ENCODE measurements at places on chromosomes 11 and 22.

GRCh38 chr11:29333993-29334775, 682.6 kb downstream of the KCNA4 start:
- DNase-seq: no peak

- DNase-seq: no peak
Observed at GRCh38 chr22:44164031-44164430, 16.7 kb upstream of the PARVG start.

GRCh38 chr22:42969348-42969975, 45.5 kb downstream of the PACSIN2 start:
- no peak for DNase-seq

- DNase-seq: no peak
Observed at GRCh38 chr11:134047586-134047999, 21.3 kb upstream of the JAM3 start.

- no peak for DNase-seq
Observed at GRCh38 chr11:44203270-44204043, 106.5 kb downstream of the ALX4 start.

GRCh38 chr11:9850224-9850895, 186.5 kb downstream of the SWAP70 start:
- no peak for DNase-seq

DNA sequence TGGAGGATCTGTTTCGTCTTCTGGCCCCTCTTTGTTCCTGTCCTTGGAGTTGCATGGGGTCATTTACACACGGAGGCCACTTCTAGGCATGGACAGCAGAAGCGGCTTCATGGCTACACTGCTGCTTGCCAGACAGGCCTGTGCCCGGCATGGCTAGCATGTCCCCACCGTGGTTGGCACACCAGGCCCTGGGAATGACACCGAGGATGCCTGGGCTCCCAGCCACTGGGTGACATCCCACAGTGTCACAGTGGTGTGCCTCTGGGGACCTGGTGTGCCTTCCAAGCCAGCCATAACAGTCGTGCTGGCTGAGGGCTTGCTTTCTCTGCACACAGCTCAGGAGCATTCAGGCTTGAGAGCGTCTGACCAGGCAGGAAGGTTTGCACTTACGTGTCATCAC, 910.1 kb downstream of the TBC1D22A start:
- DNase-seq: no peak

DNA sequence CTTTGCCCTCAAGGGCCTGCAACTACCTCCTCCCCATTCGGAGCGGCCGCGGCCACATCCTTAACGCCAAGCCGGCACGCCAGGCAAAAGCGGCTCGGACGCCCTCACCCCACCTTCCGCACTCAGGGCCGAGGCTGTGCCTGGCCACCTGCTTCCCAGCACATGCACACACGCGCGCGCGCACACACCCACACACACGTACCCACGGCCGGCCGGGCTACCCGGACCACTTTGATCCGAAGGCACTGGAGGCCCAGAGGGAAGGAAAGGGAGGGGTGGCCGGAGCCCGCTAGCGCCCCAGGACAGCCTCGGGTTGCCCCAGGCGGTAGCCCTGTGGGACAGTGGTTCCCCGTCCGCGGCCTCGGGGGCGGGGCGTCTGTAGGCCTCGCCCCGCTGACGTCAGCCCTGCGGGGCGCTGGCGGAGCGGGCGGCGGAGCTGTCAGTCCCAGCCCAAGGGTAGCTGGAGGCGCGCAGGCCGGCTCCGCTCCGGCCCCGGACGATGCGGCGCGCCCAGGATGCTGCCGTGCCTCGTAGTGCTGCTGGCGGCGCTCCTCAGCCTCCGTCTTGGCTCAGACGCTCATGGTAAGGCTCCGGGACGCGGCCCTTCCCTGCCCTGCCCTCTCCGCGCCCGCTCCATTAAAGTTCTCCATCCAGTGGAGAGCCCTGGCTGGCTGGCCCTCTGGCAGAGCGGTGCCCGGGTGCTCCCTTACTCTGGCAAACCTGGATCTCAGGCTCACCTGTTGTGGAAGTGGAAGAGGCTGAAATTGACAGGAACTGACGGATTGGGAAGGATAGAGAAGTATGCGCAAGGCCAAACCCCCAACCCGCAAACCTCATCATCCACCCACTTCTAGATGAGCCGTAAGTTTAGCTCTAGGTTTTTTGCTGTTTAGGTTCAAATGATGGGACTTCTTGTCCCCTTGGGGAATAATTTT, at the start of gene IL10RA:
IL10RA (plus strand) TSS at position 442 of the 935 bp plus-strand sequence; CDS start at position 516, 74 bp downstream.
- DNase-seq: peak; percentile 80

GRCh38 chr11:20353829-20354434, 9.6 kb upstream of the HTATIP2 start:
- DNase-seq: peak; percentile 56

- no peak for DNase-seq
Observed at GRCh38 chr11:111723595-111723994, 42.6 kb downstream of the PPP2R1B start.

DNA sequence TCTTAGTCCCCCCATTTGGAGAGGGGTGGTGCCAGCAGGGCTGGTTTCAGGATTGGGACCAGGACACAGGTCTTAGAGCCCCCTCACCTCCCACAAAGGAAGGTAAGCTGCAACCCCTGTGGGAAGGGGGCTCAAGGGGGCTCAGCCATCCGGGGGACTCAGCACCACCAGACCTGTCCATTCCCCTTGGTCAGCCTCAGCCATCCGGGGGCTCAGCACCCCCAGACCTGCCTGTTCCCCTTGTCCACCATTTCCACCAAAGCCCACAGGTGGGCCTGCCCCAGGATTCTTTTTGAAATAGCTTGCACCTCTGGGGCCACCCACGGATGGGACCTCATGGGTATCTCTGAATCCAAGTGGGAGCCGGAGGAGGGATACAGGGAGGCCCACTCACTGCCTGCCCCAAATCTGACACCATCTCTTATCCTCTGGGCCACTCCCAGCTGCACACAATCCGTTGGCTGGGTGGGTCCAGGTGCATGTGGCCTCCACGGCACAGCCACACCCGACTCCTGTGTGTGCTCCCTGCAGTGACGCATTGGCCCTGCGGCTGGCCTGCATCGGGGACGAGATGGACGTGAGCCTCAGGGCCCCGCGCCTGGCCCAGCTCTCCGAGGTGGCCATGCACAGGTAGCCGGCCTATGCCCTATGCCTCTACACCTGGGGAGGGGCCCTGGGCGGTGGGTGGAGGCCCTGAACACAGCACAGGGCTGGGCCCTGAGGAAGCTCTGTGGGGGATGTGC, 15.9 kb downstream of the MCAT start:
- DNase-seq: no peak

DNA sequence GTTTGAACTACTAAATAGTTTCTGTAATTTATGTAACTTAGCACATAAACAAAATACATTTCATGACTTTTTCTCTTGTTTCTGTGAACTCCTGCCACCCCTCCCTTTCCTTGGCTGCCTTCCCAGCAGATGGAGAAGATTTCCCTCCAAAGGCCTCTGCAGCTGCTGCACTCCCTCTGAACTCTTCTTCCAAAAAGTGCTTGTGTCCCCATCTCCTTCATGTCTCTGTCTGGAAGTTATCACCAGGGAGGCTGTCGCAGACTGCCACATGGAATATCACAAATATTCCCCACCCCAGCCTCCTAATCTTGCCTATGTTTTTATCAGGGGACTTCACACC, 1068.3 kb downstream of the OPCML start:
- no peak for DNase-seq

DNA sequence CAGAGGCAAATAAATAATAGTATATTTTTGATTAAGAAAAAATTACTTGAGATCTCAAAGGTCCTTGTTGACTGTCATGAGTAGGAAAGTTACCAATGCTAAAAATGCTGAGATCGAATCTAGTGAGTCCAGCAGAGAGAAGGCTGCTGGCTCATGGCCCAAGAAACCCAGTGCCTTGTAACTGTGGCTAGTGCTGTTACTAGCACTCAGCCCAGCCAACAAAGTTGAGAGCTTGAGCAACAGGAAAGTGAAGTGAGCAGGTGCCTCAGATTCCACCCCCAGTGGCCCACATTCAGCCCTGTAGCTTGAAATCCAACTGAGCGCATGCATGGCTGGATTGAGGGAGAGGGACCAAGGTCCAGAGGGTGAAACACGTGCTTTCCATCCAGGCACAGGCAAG, 398.2 kb downstream of the SHANK2 start:
- no peak for DNase-seq

GRCh38 chr11:44955015-44955738, 4.5 kb upstream of the TP53I11 start:
- DNase-seq: no peak

GRCh38 chr11:131664816-131665215, 294.4 kb downstream of the NTM start:
- DNase-seq: no peak

DNA sequence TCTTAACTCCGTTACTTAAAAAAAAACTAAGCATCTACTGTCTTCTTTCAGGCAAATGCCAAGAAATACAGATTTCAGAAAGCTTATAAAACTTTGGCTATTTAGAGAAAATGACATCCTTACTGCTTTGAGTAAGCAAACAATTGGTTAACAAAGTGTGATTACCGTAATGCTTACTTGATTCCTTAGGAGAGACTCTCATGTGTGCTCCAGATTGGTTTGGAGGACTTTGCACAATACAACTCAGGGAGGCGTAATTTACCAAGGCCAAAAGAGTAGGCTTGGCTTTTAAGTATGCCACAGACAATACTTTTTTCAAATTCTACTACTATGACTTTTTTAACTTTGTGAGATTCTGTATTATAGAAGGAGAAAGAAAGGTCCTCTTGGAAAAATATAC, 76.9 kb upstream of the ALKBH3 start:
- DNase-seq: no peak

DNA sequence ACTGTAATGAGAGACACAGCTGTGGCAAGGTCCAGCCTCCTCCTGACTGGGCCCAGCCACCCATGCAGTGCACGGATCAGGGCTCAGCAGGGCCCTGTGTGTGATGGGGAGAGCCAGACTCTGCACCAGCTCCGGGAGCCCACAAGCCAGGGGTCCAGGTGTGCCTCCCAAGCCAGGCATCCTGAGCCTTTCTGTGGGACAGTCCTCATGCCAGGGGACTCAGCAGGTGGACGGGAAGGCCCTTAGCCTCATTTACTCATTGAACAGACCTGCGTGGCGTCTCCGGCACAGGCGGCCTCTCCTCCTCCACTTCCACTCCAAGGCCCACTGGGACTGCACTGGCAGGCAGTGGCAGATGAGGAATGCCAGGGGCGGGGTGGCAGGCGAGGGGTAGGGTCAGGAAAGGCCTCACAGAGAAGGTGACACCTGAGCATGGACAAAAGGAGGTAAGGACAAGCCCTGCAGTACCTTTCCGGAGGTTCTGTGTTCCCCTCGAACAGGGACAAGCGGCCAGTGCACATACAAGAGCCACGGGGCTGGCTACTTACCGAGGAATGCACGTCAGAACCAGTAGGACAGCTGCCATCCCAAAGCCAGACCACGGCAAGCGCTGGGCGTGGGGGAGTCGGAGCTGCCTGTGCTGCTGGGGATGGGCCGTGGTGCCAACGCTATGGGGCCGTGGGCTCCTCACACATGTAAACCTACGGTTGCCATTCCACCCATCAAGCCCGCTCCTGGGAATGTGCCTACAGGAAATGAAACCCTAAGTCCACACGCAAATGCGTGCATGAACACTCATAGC, 52.7 kb downstream of the IGF2 start:
- DNase-seq: peak; percentile 31

- no peak for DNase-seq
Observed at GRCh38 chr22:46942799-46943785, 180.6 kb downstream of the TBC1D22A start.

DNA sequence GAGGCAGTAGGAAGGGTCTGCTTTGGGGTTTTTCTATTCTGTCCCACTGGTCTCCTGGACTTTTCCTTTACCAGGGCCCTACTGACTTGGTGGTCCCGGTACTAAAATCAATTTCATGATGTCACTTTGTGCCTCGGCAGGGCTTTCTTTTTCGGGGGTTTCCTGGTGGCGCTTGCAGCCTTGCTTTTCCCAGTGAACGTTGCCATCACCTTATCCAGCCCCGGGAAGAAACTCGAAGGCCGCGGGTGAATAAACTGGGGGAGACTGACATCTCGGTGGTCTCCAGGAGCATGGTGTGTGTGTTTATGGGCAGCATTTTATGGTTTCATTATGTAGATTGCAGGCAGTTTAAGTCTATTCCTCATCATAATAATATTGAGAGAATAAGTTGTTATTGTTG, 84.4 kb downstream of the KCNQ1 start:
- no peak for DNase-seq

DNA sequence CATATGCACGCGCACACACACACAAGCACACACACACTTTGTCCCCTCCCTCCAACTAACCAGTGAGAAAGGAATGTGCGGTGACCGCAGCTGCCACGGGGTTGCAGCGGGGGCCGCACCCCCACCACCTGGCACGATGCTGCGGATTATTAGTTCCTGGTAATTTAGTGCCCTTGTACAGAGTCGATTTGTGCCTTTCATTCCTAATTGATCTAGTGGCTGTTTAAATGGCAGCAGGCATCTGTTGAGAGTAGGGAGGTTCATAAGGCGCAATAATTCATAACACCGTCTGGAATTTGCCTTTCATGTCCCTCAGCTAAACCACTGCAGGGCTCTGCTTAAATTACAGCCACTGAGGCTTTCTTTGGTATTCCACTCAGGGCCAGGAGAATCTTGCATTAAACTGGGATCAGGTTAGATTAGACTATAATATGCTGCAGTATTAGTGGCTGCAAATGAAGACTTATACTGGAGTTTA, 113.7 kb downstream of the FEZ1 start:
- DNase-seq: no peak

- no peak for DNase-seq
Observed at GRCh38 chr11:101115671-101116160, 13.9 kb downstream of the PGR start.

- DNase-seq: no peak
Observed at GRCh38 chr11:57424792-57425564, 1.9 kb downstream of the SLC43A3 start.

GRCh38 chr11:109439684-109440083, 17.7 kb downstream of the C11orf87 start:
- DNase-seq: no peak

DNA sequence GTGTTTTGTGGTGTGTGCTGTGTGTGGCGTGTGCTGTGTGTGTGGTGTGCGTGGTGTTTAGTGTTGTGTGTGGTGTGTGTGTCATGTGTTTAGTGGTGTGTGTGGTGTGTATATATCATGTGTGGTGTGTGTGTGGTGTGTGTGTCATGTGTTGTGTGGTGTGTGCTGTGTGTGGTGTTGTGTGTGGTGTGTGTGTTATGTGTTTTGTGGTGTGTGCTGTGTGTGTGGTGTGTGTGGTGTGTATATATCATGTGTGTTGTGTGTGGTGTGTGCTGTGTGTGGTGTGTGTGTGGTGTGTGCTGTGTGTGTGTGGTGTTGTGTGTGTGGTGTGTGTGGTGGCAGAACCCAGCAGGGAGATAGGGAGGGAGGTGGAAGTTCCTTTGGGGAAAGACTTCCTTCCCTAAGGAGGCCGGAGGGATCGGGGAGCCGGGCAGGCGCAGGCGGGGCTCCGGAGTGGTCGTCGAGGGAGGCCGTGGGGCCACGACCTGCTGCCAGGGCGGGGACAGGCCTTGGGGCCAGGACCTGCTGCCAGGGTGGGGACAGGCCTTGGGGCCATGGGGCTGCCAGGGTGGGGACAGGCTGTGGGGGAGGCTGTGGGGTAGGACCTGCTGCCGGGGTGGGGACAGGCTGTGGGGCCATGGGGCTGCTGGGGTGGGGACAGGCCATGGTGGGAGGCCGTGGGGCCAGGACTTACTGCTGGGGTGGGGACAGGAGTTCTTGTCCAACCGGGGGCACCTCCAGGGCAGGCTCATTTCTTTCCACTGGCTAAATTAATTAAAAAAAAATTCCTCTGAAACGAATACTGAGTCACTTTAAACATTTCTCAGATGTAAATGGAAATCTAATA, 15.2 kb downstream of the PIM3 start:
- DNase-seq: peak; percentile 18
